Right lobe of liver (tissue), 6 donors: ENCODE measurements at places on chromosomes 7 and 10. TPM values are rescaled to one million over a fixed set of nuclear protein-coding genes. Genes with fewer than 3 reads are reported as not detected.

PARP12 gene
- 25.1 TPM for total RNA-seq

SYT15 gene
- total RNA-seq: 0.43 TPM

NT5C3A gene
- total RNA-seq: 8.8 TPM

PNLIPRP3 gene
- total RNA-seq: not detected

ASIC3 gene
- 1.1 TPM for total RNA-seq

CCDC172 gene
- not detected for total RNA-seq

DNA sequence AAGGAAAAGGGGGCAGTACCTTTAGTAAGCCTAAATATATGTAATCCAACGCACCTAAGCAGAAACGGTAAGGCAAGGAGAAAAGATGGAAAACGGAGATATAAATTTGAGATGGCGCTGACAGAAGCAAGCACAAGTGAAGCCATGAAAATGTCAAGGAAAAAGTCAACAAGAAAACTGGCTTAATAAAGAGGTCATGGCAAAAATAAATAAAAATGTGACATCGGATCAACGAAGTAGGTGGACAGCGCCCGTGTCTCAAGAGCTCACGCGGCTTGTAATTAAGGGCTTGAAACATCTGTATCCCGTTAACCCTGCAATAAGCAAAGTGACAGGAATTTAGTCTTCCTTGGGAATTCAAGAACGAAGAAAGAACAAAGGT lies 611 bp downstream of the NDUFA5 start:
- H3K27me3 ChIP-seq: no peaks in the 10 kb centered on the region
- H3K36me3 ChIP-seq: no peaks in the 10 kb centered on the region

- peaks cover 4% of the 10 kb centered on the region for H3K4me1 ChIP-seq
- DNase-seq: no peak
- no peak overlapping the region for H3K27ac ChIP-seq
- no peaks in the 10 kb centered on the region for H3K27me3 ChIP-seq
Observed at GRCh38 chr7:108076156-108076555, 54.0 kb downstream of the LAMB4 start.

DNA sequence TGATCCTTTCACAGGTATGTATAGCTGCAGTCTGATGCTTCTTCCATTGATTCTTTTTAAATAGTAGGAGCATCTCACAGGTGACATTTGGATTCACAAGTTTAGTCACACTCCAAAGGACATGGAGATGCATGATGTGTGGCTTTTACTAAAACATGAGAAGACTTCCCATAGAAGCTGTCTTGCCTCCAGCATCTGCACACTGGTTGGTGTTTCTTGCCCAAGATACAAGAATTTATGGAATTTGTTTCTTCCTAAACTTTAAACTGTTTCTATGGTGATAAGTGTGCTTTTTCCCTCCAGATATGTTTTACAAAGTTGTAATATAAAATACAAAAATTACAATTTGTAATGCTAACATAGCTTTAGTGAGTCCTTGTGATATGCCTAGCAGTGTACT lies 24.2 kb downstream of the ADIRF start:
- no peaks in the 10 kb centered on the region for H3K4me1 ChIP-seq
- H3K27me3 ChIP-seq: no peaks in the 10 kb centered on the region
- H3K4me3 ChIP-seq: no peak overlapping the region

- no peak overlapping the region for H3K27ac ChIP-seq
- H3K36me3 ChIP-seq: no peaks in the 10 kb centered on the region
- H3K4me1 ChIP-seq: no peaks in the 10 kb centered on the region
- no peak overlapping the region for H3K4me3 ChIP-seq
Observed at GRCh38 chr10:21950566-21950965, 53.0 kb downstream of the DNAJC1 start.

DNA sequence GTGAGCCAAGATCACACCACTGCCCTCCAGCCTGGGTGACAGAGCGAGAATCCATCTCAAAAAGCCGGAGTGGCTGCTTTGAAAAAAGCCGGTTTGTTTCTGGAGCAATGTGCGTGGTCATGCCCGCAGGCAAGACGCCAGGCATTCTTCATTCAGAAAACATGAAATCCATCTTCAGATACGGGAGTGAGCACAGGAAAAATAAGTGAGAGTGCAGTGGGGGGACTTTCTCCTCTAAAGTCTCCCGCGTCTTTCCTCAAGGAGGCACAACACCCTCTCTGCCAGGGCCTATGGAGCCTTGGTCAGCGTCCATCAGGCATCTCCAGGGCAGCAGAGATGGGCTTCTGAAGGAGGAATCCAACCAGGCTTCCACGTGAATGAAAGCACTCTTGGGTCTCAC lies 62.3 kb upstream of the DGKI start:
- no peaks in the 10 kb centered on the region for H3K27me3 ChIP-seq
- no peaks in the 10 kb centered on the region for H3K4me1 ChIP-seq
- no peak for DNase-seq
- no peak overlapping the region for H3K4me3 ChIP-seq

GRCh38 chr10:1241322-1241890 lies 185.2 kb downstream of the WDR37 start:
- H3K4me1 ChIP-seq: no peaks in the 10 kb centered on the region
- H3K36me3 ChIP-seq: no peaks in the 10 kb centered on the region
- H3K4me3 ChIP-seq: no peak overlapping the region
- H3K27me3 ChIP-seq: no peaks in the 10 kb centered on the region
- no peak overlapping the region for H3K27ac ChIP-seq
- no peak for DNase-seq

GRCh38 chr10:17387861-17388503 lies 66.4 kb downstream of the ST8SIA6 start:
- DNase-seq: no peak
- no peak overlapping the region for H3K27ac ChIP-seq
- H3K27me3 ChIP-seq: no peaks in the 10 kb centered on the region
- no peaks in the 10 kb centered on the region for H3K4me1 ChIP-seq

DNA sequence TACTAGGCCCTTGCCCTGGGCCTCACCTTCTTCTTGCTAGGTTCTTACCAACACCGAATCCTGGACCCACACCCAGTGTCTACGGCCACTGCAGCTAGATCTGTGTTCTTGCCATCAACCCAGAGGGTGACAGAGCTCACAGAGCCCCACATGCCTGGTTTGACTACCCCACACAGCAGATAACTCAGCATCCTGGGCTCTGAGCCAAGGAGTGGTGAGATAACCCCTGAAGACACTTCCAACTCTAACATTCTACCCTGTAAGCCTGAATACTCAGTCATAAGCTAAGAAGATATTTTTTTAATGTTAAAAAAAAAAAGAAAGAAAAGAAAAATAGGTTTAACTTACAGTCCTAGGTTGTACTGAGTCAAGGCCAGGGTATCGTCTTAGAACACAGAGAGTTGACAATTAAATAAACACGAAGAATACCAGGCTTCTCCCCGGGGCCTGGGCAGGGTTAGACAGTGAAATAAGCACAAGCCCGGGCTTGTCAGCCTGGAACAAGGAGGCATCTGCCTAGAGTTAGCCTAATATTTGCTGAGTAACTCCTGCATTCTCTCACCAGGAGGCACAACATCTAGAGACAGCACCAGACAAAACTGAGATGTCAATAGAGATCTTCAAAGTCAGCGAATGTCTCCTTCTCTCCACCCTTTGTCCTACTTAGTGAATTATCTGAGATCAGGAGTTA lies 556.5 kb upstream of the LRRN3 start:
- H3K4me3 ChIP-seq: no peak overlapping the region
- no peaks in the 10 kb centered on the region for H3K4me1 ChIP-seq
- H3K27me3 ChIP-seq: no peaks in the 10 kb centered on the region
- H3K27ac ChIP-seq: no peak overlapping the region
- no peak for DNase-seq
- no peaks in the 10 kb centered on the region for H3K36me3 ChIP-seq

DNA sequence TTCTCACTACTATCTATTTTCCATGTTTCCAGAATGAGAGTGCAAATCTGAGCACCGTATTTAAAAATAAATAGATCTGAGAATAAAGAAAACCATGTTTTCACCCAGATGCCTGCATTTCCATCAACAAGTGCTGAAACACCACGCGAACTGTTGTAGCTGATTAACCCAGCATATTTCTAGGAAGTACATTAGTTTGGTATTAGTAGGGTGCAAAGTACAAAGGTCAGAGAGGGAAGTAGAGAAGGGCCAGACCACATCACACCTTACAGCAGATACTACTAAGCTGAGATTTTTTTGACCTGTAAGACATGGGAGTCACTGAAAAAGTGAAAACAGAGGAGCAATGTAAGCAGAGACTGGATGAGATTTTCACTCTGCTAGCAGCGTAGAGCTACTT lies 181.3 kb downstream of the IMMP2L start:
- no peaks in the 10 kb centered on the region for H3K36me3 ChIP-seq
- H3K4me1 ChIP-seq: no peaks in the 10 kb centered on the region
- H3K27me3 ChIP-seq: no peaks in the 10 kb centered on the region
- no peak overlapping the region for H3K27ac ChIP-seq
